ENCODE measurements at places on chromosomes 2 and 18.
A peak's percentile ranks its signal among the peaks of the same experiment; 100 is the strongest.

DNA sequence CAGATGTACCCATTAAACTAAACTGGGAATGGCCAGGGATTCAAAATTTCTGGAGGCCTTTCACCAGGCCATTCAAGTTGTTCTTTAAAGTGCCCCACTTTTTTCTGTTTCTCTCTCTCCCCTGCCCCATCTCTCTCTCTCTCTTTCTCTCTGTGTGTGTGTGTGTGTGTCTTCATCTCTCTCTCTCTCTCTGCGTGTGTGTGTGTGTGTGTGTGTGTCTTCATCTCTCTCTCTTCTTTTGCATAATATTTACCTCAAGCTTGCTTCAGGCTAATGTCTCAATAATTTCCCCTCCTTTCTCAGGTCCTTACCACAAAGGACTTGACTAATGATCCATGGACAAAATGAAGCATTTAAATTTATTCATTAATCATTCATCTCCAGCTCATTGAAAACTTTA lies 164.2 kb upstream of the KLHL14 start:
- no peak for DNase-seq

GRCh38 chr2:235605312-235606003 lies 111.6 kb downstream of the AGAP1 start:
- DNase-seq: peak; percentile 79

- DNase-seq: no peak
Measured at GRCh38 chr2:181760521-181760920, 80.2 kb upstream of the NEUROD1 start.

DNA sequence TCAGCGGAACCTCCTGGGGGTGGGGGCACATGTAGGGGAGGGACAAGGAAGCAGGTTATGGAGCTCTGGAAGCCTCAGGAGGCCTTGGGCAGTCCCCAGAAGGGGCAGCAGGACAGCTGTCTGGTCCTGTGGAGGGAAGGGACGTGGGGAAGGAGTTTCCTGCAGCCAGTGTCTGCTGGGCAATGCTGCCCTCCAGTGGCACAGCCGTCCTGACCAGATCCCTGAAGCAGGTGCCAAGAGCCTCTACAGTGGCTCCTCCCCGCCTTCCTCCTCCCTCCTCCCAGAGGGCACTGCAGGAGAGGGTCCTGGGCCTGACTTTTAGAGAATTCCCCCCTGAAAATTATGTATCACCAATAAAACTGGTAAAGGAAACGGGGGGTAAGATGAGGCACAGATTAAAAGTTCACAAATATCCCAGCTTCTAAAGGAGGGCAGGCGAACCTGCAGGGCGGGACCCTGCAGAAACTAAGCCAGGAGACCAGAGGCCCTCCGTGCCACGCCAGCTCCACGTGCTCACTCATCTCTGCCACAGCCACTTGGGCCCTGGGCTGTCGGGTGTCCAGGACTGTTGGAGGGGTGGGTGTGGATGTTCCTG lies 258.5 kb downstream of the TWIST2 start:
- DNase-seq: peak; percentile 81

- DNase-seq: no peak
Measured at GRCh38 chr2:118801151-118801550, 46.3 kb downstream of the EN1 start.

DNA sequence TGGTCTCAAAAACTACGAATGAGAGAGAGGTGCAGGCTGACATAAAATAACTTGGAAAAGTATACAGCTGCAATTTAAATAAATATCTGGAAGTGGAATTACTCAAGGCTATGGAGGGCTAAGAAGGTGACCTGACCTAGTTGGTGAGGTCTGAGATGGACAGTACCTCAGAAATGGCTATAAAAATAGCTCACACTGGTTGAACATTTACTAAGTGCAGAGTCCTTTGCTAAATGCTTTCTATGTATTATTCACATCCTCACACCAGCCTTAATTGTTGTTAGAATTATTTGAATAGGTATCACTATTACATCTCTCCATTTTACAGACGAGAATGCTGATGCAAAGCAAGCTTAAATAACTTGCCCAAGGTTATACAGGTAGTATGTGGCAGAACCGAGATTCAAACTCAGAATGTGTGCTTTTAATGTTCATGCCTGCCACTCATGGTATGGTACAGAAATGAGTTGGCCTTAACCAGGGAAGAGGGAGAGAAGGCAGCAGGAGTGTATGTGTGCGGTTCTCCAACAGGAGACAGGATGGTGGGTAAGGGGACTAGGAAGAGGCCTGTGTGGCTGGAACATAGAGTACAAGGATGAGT lies 37.4 kb downstream of the MRPL44 start:
- no peak for DNase-seq

DNA sequence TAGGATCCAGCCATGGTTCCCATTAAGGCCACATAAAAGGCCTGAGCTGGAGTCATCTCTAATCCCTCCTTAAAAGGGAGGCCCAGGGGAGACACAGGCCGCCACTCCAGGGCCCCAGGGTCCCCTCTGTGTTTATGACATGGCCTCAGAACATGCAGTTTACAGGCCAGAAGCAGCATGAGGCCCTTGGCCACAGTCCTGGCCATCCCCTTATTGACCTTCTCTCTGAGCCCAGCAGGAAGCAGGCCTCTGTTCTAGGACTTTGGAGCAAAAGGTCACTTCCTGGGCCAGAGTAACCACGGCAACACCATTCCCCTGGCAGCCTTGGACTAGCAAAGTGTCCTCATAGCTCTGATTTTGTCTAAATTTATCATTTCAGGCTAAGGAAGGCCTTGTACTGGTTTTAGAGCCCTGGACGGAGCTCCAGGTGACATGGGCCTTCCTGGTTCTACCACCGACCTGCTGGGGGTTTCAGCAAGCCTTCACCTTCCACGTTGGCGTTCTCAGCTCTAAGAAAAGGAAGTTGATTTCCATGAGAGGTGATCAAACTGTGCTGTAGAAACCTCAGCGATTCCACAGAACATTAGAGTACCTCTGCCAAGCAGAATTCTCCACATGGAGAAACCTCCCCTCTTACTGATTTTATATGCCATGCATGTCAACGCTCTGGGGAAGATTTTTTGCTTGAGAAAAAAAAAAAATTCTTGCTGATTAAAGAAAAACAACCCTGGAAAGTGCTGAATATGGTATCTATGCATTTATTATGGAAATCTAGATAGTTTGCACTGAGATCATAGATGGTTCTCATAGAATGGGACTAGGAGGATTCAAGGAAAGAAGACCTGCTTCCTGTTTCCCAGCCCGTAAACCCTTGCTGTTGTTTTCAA lies 53.7 kb downstream of the HS1BP3 start:
- peak; percentile 13 for DNase-seq

DNA sequence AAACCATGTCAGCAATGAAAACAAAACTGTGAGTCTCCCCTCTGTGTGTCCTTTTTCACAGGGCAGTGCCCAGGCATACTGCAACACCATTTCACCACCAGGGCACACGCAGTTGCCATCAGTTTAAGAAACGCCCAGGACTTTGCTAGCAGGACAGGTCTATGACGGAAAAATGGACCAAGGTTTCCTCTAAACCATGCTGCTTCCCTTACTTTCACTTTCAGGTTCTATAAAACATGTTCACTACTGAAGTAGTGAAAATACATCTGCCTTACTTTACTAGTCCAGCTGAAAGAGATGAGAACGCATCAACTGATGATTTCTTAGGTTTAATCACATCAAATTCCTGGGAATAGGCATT lies 110.5 kb downstream of the TCF4 start:
- DNase-seq: no peak
